GM12892 (cell line): ENCODE measurements at places on chromosomes 7 and 10.

DNA sequence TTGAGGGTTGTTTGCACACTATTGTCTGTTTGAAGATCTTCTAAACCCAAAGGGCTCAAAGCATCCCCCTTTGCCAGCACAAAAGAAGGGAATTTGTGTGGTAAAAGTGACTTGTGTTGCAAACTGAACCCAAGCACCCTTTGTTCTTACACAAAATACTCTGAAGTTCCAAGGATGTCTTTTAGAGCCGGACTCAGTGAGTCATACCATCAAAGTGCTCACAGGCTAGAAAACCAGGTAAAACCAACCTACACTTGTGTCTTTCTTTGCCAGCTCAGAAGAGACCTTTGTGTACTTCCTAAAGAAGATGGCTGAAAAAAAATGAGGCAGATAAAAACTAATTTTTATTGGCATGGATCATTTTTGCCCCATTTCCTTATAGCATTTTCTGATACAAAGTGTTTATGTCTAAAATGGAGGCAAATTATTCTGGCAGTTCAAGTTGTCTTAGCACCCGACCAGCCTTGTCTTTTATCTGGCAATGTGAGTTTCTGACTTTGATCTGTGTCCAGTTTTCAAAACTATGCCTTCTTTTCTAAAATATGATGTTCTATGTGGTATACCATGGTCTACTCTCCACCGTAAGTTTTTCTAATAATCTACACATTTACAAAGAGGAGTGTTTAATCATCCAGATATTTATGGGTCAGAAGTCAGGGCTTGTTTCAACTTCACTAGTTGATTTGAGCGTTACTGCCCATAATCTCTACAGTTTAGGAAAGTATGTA lies 128.4 kb upstream of the FZD1 start:
- no peak for DNase-seq

DNA sequence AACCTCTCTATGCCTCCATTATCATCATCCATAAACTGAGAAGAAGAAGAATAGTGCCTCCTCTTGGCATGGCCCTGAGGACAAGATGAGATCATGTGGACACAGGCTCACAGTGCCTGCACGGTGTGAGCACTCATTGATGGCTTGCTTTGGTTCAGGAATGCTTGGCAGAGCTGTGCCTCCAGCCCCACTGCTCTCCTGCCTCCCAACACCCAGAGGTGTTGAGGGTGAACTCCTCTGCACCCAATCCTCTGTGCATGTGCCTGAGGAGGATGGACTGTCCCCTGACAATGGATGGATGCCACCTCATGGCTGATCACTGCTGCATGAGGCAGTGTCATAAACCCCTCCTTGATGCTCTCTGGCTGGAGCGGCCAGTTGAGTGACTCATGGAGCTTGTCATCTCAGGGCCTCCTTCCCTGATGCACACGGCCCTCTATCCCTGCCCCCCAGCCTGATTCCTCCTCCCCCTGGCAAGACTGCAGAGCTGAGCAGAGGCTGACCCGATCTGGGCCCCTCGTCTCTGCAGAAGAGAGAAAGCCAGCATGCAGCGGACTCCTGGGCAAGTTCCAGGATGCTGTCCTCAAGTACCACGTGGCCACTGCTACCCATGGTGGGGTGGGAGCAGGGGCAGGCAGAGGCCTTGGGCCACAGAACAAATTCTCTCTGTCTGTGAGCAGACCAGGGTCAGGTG lies 136.3 kb downstream of the KCNMA1 start:
- DNase-seq: no peak

- no peak for DNase-seq
These were observed 7.0 kb upstream of the SFMBT2 start for GRCh38 chr10:7417807-7418206.

DNA sequence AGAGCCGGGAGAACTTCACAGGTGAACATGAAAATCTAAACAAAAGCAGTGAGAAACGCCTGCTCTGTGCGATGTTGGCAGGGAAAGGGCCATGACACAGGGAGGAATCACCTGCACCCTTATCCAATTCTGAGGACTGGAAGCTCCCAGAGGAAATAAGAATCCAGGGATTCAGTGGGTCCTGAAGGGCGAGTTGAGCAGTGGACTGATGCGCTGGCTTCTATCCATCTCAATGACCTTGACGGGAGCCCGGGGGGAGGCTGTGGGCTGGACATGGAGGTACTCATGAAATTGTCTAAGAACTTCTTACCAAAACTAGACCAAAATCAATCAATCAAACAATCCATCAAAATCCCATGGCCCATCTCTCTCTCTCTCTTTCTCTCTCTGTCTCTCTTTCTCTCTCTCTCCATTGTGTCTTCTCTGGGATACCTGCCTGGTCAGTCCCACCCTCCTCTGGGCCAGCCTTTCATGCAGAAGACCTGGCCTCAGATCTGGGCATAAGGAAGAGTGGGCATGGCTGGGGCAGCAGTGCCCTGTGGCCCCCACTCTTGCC lies 7.2 kb downstream of the CPXM2 start:
- no peak for DNase-seq

GRCh38 chr10:19719284-19719683 lies 96.9 kb upstream of the PLXDC2 start:
- no peak for DNase-seq

GRCh38 chr10:10313149-10313835 lies 704.4 kb upstream of the CELF2 start:
- DNase-seq: no peak

DNA sequence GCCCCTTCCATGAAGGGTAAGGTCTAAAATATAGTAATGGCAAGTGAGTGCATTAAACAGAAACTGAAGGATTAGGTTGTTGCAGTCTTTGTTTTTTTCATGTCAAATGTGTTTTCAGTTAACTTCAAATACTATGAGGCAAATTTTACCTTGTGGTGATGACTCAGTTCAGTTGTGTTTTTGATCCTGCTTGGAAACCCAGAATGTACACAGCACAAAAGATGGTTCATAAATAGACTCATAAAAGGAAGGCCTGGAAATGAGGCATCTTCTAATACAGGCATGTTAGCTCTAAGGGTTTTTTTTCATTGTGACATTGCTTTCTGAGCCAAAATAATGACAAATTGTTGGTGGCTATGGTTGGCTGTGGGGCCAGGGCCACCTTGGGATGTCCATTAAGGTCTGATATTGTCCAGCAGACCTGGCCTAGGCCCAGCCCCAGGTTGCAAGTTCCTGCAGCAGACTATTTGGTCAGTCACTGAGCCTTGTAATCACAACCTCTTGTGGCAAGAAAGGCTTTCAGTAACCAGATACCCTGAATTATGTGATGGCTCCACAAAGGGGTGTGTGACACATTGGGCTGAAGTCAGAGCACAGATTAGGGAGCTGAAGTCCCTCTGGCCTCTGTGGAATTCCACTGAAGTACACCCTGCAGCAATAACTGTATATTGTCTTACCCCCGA lies 69.0 kb upstream of the SAMD8 start:
- DNase-seq: no peak

DNA sequence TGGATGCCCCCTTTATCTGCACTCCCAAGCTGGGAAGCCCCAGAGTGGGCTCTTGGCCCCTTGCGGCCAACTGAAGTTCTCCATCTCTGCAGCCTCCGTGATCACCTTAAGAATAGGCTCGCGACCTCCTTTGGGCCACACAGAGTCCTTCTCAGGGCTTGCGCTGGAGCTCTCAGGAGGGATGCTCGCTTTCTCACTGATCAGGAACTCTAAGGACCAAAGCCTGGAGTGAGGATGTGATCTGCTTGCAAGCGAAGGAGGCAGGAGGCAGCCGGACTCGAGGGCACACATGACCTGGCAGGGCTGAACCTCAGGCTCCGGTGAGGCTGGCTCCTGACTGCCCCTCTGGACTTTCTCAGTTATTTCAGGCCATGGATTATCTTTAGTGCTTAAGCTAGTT lies 192.1 kb upstream of the MKI67 start:
- no peak for DNase-seq

DNA sequence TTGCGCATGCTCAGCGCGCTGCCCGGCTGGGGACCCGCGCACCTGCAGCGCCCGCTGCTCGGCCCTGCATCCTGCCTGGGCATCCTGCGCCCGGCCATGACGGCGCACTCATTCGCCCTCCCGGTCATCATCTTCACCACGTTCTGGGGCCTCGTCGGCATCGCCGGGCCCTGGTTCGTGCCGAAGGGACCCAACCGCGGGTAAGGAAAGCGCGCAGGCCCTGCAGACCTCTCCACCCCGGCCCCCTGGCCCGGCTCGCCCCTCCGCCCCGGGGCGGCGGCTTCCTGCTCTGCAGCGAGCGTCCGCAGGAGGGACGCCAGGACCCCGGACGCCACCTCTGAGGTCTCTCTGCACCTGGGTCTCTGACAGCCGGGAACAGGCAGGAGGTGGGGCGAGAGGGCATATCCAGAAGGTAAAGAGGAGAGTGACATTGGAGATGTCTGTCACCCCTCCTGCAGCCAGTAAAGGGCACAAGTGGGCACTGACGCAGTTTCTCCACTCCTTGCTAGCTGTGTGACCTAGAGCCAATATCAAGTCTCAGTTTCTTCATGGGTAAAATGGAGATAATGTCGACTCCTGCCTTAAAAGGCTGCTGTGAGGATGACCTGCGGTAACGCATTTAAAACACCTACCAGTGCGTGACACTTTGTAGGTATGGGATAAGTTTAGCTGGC lies 338 bp downstream of the ATP6V0E2 start:
- no peak for DNase-seq

DNA sequence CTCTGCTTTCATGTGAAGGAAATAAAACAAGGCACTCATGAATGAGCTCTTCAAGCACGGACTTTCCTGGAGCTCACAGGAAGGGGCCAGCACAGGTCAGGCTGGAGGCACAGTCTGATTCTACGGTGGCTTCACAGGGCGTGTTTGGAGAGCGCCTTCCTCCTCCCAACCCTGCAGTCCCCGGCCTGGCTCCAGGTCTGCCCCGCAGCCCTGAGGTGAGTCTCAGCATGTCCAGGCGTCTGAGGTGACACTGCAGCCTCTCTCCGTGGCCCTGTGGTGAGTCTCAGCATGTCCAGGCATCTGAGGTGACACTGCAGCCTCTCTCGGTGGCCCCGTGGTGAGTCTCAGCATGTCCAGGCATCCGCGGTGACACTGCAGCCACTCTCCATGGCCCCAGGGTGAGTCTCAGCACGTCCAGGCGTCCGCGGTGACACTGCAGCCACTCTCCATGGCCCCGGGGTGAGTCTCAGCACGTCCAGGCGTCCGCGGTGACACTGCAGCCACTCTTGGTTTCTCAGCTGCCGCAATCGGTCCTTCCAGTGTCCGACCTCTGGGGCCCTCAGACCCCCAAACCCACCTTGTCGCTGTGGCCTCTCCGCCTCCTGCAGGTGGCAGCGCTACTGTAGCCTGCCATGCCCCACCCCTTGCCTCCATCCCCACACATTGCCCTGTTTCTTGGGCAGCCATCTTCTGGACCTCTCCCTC lies 381.7 kb downstream of the DNAJB6 start:
- DNase-seq: no peak

GRCh38 chr7:12475362-12476063 lies 71.8 kb upstream of the VWDE start:
- no peak for DNase-seq

- DNase-seq: no peak
These were observed 6.5 kb downstream of the AKR1B1 start for GRCh38 chr7:134452419-134452838.

DNA sequence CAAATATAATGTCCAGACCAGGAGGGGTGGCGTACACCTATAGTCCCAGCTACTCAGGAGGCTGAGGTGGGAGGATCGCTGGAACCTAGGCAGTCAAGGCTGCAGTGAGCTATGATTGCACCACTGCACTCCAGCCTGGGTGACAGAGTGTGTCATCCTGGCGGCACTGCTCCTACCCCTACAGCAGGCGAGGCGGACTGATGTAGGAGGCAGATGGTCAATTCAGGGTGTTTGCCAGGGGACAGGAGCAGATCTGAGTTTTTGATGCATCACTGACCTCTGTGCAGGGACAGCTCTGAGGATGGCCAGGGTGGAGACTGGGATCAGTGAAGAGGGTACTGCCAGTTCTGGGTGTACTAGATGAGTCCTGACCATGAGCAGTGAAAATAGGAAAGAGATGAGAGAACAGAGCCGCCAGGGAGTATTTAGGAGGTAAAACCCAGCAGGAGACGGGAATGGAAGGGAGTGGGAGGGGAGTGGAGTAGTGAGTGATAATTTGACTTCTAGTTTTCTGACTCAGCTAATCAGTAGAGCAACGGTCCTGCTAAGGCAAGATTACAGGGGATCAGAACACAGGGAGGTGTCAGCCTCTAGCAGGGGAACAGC lies 75.3 kb downstream of the HIP1 start:
- no peak for DNase-seq

GRCh38 chr7:155999631-156000489 lies 187.6 kb upstream of the SHH start:
- no peak for DNase-seq

GRCh38 chr10:49627644-49628247 lies 13.9 kb downstream of the CHAT start:
- DNase-seq: no peak

DNA sequence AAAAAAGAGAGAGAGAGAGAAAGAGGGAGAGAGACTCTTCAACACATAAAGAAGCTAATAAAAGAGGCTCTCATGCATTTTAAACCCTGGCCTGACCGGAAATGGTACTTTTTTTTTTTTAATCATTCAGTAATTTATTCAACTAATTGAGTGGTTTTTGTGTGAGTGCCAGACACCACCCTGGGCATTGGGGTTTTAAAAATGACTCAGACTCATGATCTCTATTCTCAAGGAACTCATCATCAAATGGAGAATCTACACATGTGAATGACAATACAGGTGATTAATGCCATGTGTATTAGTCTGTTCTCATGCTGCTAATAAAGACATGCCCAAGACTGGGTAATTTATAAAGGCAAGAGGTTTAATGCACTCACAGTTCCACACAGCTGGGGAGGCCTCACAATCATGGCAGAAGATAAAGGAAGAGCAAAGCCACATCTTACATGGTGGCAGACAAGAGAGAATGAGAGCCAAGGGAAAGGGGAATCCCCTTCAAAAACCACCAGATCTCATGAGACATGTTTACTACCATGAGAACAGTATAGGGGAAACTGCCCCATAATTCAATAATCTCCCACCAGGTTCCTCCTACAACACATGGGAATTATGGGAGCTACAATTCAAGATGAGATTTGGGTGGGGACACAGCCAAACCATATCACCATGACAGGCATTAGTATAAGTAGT lies 158.5 kb upstream of the AUTS2 start:
- no peak for DNase-seq

GRCh38 chr7:102916426-102916825 lies 3.6 kb downstream of the LRRC17 start:
- no peak for DNase-seq

- DNase-seq: no peak
These were observed 249.4 kb downstream of the CACNA2D1 start for GRCh38 chr7:82194016-82194643.

GRCh38 chr10:19096501-19097073 lies 48.0 kb downstream of the MALRD1 start:
- no peak for DNase-seq
